Lung (tissue), 17 donors: ENCODE measurements at places on chromosomes 5 and 9. TPM values are rescaled to one million over a fixed set of nuclear protein-coding genes. Genes with fewer than 3 reads are reported as not detected.

GRCh38 chr5:88238732-88239131 is 29.9 kb downstream of the TMEM161B start:
- no peak overlapping the region for H3K4me3 ChIP-seq
- no peaks in the 10 kb centered on the region for H3K27me3 ChIP-seq
- H3K36me3 ChIP-seq = peaks cover 1% of the 10 kb centered on the region
- H3K27ac ChIP-seq = no peak overlapping the region

GRCh38 chr5:33792559-33792958 is 99.2 kb downstream of the ADAMTS12 start:
- no peaks in the 10 kb centered on the region for H3K36me3 ChIP-seq
- no peak overlapping the region for H3K27ac ChIP-seq
- no peaks in the 10 kb centered on the region for H3K4me1 ChIP-seq
- no peak overlapping the region for H3K4me3 ChIP-seq
- no peaks in the 10 kb centered on the region for H3K27me3 ChIP-seq
- DNase-seq = no peak

DNA sequence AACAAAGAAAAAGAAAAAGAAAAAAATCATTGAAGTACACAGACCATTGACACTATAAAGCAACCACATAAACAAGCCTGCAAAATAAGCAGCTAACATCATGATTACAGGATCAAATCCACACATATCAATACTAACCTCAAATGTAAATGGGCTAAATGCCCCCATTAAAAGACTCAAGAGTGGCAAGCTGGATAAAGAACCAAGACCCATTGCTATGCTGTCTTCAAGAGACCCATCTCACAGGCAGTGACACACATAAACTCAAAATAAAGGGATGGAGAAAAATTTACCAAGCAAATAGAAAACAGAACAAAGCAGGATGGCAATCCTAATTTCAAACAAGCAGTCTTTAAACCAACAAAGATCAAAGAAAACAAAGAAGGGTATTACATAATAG is 15.7 kb upstream of the FBN2 start:
- DNase-seq = no peak
- H3K4me3 ChIP-seq = no peak overlapping the region
- H3K36me3 ChIP-seq = no peaks in the 10 kb centered on the region
- H3K27ac ChIP-seq = no peak overlapping the region
- H3K27me3 ChIP-seq = no peaks in the 10 kb centered on the region

DNA sequence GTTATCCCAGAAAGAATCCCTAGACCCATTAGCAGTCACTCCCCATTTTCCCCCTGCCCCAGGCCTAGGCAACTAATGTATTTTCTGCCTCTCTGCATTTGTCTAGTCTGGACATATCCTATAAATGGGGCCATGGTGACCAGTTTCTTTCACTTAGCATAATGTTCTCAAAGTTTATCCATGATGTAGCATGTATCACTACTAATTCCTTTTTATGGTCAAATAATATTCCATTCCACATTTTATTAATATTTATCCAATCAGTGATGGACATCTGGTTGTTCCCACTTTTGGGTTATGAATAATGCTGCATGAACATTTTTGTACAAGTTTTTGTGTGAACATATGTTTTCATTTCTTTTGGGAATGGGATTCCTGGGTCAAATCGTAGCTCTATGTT is 1.5 kb downstream of the FCHO2 start:
- no peak overlapping the region for H3K27ac ChIP-seq
- no peak for DNase-seq
- no peaks in the 10 kb centered on the region for H3K27me3 ChIP-seq
- no peaks in the 10 kb centered on the region for H3K36me3 ChIP-seq
- peaks cover 13% of the 10 kb centered on the region for H3K4me1 ChIP-seq

GRCh38 chr5:125710745-125711144 is 712.5 kb upstream of the GRAMD2B start:
- no peaks in the 10 kb centered on the region for H3K4me1 ChIP-seq
- no peaks in the 10 kb centered on the region for H3K27me3 ChIP-seq
- no peak overlapping the region for H3K4me3 ChIP-seq
- no peaks in the 10 kb centered on the region for H3K36me3 ChIP-seq
- DNase-seq = no peak

GRCh38 chr5:31754358-31754704 is 115.4 kb downstream of the PDZD2 start:
- H3K27me3 ChIP-seq = no peaks in the 10 kb centered on the region
- H3K36me3 ChIP-seq = no peaks in the 10 kb centered on the region
- peaks cover 3% of the 10 kb centered on the region for H3K4me1 ChIP-seq
- no peak overlapping the region for H3K4me3 ChIP-seq
- no peak overlapping the region for H3K27ac ChIP-seq

DNA sequence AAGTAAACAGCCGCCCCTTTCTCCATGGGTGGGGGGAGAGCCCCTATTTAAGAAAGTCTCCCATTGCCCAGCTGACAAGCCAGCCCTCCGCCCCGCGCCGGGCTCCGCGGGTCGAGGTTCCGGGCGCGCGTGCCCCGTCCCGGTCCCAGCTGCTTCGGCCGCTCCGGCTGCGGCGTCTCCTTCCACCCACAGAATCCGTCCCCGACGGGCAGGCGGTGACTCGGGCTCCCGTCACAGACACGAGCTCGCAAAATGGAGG is 223 bp downstream of the NR3C1 start:
- H3K4me1 ChIP-seq = no peaks in the 10 kb centered on the region
- DNase-seq = no peak
- H3K4me3 ChIP-seq = peak overlapping the region; percentile 98
- H3K36me3 ChIP-seq = peaks cover 7% of the 10 kb centered on the region

DNA sequence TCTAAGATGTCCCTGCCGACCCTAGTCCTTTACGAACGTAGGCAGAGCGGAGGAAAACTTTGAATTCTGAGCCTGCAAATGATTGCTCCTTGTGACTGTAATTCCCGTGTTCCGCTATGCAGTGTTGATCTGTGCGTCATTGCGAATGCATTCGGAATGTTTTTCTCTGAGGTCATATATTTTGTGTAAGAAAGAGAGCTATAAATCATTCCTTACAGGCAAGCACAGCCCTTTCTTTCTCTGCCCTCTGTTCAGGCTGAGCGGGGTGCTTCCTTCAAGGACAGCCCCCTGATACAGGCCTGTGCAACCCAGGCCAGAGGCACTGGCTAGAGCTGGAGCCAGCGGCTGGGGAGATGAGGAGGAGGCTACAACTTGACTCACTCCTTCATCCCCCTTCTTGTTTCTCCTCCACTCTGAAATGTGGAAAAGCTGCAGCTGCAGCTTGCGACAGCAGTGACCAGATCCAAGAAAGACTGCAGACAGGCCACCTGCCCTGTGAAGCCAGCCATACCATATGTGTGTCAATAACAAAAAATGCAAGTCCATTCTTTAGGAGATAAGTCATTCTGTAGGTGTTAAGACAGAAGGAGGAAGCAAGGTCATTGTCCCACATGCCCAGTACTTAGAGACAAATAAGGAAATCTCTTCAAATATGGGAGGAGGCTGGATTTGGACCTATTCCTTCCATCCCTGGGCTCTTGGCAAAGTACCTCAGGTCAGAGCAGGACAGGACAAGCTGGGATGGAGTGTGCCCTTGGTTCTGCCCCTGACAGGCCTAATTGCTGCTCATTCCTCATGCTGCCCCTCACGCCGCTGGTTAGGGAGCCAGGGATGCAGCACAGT is 345.7 kb upstream of the WWC1 start:
- H3K27ac ChIP-seq = peak overlapping the region; percentile 96
- H3K36me3 ChIP-seq = no peaks in the 10 kb centered on the region
- no peaks in the 10 kb centered on the region for H3K4me1 ChIP-seq
- no peaks in the 10 kb centered on the region for H3K27me3 ChIP-seq
- no peak overlapping the region for H3K4me3 ChIP-seq

- H3K36me3 ChIP-seq = no peaks in the 10 kb centered on the region
- peaks cover 5% of the 10 kb centered on the region for H3K4me1 ChIP-seq
- DNase-seq = no peak
- H3K4me3 ChIP-seq = no peak overlapping the region
These were observed 12.6 kb downstream of the CRB2 start for GRCh38 chr9:123368536-123369153.

Gene SH3TC2
- 3.3 TPM for total RNA-seq

DNA sequence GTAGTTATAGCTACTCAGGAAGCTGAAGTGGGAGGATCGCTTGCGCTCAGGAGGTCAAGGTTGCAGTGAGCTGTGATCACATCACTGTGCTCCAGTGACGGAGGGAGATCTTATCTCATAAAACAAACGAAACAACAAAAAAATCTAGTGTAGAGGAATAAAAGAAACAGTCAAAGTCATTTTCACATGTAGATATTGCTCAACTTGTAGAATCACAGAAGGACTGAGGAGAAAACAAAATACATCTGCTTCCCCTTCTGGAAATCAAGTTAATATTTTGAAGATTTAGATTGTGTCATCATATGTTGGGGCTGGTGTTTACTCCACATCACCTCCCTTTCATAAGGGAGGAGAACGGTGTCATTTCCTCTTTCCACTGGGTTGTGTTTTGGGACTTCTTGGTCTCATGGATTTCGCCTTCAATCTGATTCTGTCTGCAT is 8.2 kb upstream of the SLC46A2 start:
- no peak for DNase-seq
- no peak overlapping the region for H3K27ac ChIP-seq

Gene TMC1
- total RNA-seq = 0.21 TPM
